ENCODE measurements at places on chromosomes 13 and 19.

DNA sequence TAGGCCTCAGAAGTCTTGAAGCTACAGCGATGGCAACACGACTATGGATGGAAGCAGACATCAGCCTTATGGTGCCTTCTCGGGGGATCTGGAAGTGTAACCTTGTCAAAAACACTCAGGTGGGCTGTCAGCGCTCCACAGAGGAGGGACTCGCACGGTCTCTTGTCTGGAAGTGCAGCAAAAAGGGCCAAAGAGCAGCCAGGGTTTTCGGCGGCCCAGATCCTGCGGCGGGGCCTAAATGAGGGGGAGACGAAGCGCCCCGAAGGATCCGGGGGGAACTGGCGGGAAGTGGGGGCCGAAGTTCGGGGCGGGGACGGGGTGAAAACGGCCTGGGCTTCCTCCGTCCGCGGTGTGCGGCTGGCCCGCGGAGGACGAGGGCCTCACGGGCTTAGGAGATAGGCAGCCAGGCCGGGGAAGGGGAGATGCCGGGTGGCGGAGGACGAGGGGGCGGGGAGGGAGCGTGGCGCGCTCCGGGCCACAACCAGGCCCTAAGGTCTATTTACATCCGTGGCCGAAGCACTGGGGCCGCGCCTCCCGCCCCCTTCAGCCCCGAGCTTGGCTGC is 637 bp downstream of the RANBP3 start:
- no peak for DNase-seq

- peak; percentile 9 for DNase-seq
These were observed 17.0 kb upstream of the PRR20A start for GRCh38 chr13:57123681-57124080.

DNA sequence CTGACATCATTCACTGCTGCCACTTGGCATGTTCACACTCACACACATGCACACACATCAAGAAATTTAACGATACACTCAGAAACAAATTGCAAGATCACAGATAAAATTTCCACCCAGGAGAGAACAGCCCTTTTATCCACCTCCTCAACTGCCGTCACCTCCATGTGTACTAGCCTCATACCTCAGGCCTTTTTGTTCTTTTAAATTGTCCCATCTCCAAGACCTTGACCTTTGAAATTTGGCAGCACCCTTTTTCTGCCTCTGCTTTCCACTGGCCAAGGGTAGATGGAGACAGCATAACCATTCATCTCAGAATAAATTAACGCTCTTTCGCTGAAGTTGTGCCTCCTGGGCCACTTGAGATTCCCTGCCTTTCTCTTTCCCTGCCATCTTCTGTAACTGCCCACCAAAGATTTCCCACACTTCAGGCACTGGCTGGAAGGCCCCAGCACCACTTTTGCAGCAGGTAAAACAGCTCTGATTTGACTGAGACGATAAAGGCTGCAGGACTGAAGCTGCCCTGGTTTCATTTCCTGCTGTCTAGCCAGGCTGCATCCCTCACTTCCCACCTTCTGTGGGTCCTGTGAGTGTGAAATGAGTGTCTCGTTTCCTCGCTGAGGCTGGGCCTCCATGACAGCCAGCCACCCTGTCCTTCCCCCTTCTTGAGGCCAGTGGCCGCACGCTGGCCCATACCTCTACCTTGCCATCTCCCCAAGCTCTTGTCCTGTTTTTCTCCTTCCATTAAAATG is 39.3 kb downstream of the MBNL2 start:
- DNase-seq, result no peak

GRCh38 chr13:61146158-61146557 is 269.5 kb downstream of the PCDH20 start:
- no peak for DNase-seq

DNA sequence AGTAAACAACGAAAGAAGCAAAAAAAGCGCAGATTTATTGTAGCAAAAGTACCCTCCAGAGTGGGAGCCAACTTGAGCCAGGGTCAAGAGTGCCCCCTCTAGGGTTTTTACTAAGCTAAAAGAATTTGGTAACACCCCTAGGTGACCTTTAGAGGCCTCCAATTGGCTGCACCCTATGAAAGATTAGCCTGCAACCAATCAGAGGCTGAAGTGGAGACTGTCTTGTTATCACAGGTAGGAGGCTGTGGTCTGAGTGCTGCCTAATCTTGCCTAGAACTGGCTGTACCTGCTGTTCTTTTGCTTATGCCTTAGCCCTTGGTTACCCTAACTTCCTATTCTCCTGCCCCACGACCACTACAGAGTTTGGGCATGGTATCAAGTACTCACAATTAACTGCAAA is 38.3 kb downstream of the ANKRD10 start:
- no peak for DNase-seq

- DNase-seq, result no peak
These were observed 224.7 kb downstream of the ZNF536 start for GRCh38 chr19:30596813-30597399.

DNA sequence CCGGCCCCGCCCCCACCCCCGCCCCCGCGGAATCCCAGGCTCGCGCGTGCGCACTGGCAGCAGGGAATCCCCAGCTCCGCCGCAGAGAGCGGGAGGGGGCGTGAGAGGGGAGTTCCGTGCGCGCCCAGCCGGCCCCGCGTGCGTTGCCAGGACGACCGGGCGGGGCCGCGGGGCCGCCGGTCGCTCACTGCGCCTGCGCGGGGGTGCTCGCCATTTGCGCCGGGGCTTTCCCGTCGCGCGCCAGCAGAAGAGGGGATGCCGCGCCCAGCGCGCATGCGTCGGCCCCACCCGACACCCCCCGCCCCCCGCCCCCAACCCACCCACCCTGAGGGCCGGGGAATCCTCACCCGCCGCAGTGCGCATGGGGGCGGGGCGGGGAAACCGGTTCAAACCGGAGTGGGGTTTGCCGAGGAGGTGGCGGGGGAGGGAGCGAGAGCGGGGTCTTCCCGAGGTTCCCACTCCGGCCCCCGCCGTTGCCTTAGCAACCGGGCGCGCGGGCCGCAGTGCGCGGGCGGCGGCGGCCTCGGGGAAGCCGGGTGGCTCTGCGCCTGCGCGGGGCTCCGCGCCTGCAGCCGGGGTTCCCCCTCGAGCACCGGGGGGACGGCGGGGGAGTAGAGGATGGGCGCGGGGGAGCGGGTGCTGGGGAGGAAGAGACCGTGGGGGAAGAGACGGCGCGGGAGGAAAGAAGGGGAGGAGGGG is 15.1 kb downstream of the CCDC124 start:
- DNase-seq, result peak; percentile 88

GRCh38 chr13:99418843-99419140 is 82.5 kb upstream of the TM9SF2 start:
- no peak for DNase-seq

GRCh38 chr13:109669234-109669612 is 117.2 kb downstream of the IRS2 start:
- no peak for DNase-seq

DNA sequence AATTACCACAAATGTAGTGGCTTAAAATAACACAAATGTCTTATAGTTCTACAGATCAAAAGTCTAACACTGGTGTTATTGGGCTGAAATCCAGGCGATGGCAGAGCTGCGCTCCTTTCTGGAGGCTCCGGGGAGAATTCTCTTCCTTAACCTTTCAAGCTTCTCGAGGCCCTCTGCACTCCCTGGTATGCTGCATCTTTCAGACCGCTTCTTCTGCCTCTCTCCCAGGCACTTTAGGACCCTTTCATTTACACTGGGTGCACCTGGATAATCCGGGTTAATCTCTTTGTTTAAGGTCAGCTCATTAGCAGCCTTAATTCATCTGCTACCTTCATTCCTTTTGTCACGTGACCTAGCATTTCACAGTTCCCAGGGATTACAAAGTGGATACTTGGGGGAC is 211.3 kb upstream of the RFC3 start:
- peak; percentile 12 for DNase-seq

GRCh38 chr19:28882818-28883217 is 330.1 kb downstream of the UQCRFS1 start:
- DNase-seq, result no peak

GRCh38 chr13:83450591-83450990 is 431.7 kb downstream of the SLITRK1 start:
- DNase-seq, result no peak

- DNase-seq, result peak; percentile 44
These were observed 927 bp upstream of the TSHZ3 start for GRCh38 chr19:31350033-31350692.

GRCh38 chr19:32404933-32405430 is 588 bp upstream of the DPY19L3 start:
- no peak for DNase-seq
